ENCODE measurements at places on chromosomes 1 and 21.

GRCh38 chr1:237705462-237705861, 185.3 kb downstream of the ZP4 start:
- no peak for DNase-seq

- no peak for DNase-seq
Measured at GRCh38 chr1:243748706-243749283, 101.2 kb downstream of the AKT3 start.

- DNase-seq, result no peak
Measured at GRCh38 chr1:107315652-107316051, 174.8 kb downstream of the NTNG1 start.

- DNase-seq, result no peak
Measured at GRCh38 chr1:183806125-183806524, 1.2 kb downstream of the RGL1 start.

GRCh38 chr1:97204468-97204867, 482.9 kb downstream of the PTBP2 start:
- DNase-seq, result no peak

DNA sequence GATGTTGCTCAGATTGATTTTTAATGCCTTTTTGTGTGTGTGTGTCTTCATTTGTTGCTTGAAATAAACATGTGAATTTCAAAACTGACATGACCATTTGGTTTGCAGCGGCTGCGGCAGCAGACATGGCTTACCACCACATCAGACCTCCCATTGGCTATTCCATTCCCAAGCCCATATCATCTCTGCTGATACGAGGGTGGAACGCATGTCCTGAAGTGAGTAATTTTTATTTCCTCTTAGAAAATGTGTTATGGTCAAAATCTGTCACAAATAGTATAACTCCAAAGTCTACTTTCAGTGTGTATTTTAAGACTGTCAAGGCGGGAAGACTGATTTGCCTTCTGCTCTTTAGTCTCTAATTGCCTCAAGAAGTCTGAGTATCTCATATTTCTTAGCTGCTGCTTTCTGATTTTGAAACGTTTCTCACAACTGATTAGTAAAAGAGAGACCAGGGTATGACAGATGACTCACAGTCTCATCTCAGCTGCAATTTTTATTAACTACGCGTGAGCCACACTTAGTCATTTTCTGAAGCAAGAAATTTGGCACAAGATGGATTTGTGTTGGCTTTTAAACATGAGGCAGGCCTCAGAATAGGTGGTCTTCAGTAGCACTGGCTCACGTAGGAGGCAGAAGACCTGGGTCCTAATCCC, 49.0 kb downstream of the LRRC53 start:
- no peak for DNase-seq

DNA sequence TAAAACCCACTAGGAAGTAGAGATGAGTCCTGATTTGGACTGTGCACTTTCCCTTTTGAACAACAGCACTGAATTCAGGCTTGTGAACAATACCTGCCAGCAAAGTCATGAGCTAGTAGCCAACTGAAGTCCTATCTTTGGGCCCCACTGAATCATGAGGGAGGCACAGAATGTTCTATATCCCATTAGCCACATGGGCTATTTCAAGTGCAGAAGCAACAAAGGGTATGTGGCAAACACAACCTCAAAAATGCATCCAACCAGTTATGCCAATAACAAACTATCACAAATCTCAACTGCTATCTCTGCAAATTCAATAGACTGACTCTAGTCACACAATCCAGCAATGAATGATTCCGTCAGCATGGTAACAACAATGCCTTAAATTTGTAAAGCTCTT, 276.0 kb downstream of the MRPL39 start:
- DNase-seq, result no peak

- peak; percentile 80 for DNase-seq
Measured at GRCh38 chr1:23422241-23422877, 2.2 kb downstream of the TCEA3 start.

- DNase-seq, result no peak
Measured at GRCh38 chr1:237012788-237013383, 8.6 kb upstream of the MT1HL1 start.

DNA sequence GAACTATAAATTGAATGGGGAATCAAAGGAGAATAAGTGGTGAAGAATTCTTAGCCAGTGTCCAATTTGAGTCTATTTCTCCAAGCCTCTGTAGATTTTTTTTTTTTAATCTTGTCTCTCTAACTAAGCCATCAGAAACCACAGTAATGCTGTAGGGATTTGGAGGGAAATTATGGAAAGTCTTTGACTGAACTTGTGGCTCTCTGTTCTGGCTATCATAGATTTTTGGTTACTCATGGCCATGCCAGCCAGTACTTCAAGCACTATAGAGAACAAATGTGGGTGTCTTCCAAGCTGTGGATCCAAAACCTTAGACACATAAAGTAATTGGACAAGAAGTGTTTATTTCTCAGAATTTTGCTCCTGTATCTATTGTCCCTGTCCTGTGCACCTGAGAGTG, 147.9 kb downstream of the LRRC40 start:
- no peak for DNase-seq

- DNase-seq, result no peak
Measured at GRCh38 chr1:81327103-81327710, 473.5 kb upstream of the ADGRL2 start.

- no peak for DNase-seq
Measured at GRCh38 chr21:38455403-38455802, 42.9 kb downstream of the ERG start.

DNA sequence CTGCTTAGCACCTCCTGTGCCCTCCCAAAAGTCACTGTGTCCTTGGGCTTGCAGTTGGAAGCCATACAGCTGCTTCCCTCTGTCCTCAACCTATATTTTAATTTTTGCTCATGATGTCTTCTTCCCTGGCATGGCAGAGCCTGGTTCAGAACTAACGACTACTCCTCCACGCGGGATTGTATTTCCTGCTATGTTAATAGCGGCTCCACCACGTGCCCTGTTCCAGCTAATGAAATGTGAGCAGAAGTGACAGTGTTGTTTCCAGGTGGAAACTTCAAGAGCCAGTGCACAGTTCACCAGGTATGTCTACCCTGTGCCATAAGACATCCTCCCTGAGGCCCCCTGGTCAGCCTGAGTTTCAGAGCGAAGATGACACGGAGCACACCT, 52.1 kb downstream of the DHRS3 start:
- DNase-seq, result no peak

- DNase-seq, result no peak
Measured at GRCh38 chr1:54273795-54274163, 73.8 kb downstream of the MRPL37 start.

- no peak for DNase-seq
Measured at GRCh38 chr21:37266515-37267221, 466 bp downstream of the VPS26C start.
